CD4-positive, alpha-beta T cell (primary cell): ENCODE measurements at places on chromosomes 1 and 21. TPM values are rescaled to one million over a fixed set of nuclear protein-coding genes. Genes with fewer than 3 reads are reported as not detected.

GRCh38 chr1:184002071-184002470, 35.5 kb downstream of the COLGALT2 start:
- H3K27ac ChIP-seq = no peak overlapping the region
- DNase-seq = no peak
- H3K4me3 ChIP-seq = no peak overlapping the region
- no peaks in the 10 kb centered on the region for H3K27me3 ChIP-seq
- no peaks in the 10 kb centered on the region for H3K4me1 ChIP-seq

DNA sequence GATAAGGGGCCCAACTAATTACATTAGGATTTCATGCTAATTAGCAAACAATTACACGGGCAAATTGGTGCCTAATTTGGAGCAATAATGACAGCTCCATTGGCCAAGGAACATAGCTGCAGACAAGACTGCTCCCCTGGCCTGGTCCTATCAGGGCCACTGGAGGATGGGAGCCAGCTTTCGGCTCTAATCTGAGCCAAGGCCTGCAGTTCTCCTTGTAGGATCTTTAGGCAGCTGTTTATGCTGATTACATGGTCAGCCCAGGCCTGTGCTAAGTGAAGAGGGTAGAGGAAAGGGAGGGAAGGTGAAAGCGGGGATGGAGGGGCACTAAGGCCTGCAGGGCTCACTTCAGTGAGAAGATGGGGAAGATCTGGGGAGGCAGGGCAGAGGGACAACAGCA, 12.4 kb upstream of the ADGRB2 start:
- H3K27ac ChIP-seq = no peak overlapping the region
- H3K4me3 ChIP-seq = no peak overlapping the region
- DNase-seq = no peak

Gene OR2T11
- not detected for total RNA-seq

Gene TSPAN1
- not detected for total RNA-seq
